ENCODE measurements at places on chromosomes 6 and 20.

DNA sequence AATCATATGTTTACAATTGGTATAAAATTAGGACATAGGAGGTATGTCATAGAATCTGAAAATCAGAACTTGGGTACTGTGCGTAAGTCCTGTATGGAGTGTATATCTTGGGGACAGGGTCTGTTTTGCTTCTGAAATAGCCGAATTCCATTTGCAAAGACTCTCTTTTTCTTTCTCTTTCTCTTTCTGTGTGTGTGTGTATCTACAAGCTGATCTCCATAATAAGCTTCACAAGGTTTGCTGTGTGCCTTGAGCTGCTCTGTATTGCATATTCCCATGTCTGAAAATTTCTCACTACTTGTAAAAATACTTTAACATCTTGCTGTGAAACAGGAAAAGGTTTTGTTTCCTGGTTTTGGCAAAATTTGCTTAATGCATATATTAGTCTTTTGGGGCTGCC, 29.5 kb downstream of the STX11 start:
- DNase-seq: no peak

- DNase-seq: no peak
These were observed 144.3 kb upstream of the ZNF184 start for GRCh38 chr6:27617046-27617687.

DNA sequence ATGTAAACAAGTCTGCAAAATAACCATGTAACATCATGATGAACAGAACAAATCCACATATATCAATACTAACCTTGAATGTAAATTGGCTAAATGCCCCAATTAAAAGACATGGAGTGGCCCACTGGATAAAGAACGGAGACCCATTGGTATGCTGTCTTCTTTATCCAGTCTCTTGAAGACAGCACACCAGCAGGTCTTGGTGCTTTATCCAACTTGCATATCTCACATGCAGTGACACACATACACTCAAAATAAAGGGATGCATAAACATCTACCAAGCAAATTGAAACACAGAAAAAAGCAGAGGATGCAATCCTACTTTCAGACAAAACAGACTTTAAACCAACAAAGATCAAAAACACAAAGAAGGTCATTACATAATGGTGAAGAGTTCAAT, 30.3 kb upstream of the EPB41L2 start:
- no peak for DNase-seq

DNA sequence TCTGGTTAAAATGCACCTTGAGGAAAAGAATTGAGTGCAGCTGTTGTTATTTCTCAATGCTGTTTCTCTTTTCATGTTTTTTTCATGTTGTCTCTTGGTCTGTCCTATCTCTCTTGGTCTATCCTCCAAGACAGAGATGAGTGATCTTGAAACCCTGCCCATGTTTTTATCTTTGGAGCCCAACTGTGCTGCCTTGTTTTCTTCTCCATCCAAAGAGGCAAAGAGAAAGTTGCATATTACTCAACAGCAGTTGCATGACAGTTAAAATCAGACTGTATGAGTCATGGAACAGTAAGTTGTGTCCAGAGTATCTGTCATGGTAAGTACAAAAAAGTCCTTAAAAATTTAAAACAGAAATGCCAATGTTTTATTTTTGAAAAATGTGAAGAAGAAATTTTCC, 26.2 kb downstream of the BCAS1 start:
- DNase-seq: peak; percentile 37

GRCh38 chr6:41734666-41735426, 562 bp downstream of the TFEB start:
- no peak for DNase-seq

- DNase-seq: no peak
These were observed 23.4 kb upstream of the VEGFA start for GRCh38 chr6:43746613-43747102.

GRCh38 chr6:2998998-2999617, 586 bp upstream of the NQO2 start:
- no peak for DNase-seq

- DNase-seq: no peak
These were observed 14.0 kb downstream of the RBL1 start for GRCh38 chr20:37081717-37082289.

GRCh38 chr20:57786304-57786932, 76.6 kb upstream of the PMEPA1 start:
- no peak for DNase-seq

DNA sequence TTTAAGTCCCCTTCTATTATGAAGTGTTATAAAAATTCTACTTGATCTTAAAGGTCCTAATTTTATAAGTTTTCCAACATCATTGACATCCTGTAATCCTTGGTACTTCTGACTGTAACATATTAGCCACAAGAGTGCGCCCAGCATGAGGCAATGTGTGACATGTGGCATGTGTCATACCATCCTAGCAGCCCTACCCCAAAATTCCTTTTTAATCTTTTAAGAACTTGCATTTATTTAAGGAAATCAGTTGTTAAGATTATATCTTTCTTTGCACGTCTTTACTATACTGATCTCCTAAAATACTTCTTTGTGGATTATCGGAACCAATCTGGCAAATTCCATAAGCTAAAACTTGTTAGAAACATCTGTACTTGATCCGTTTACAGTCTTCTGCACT, 167.1 kb upstream of the SLC24A3 start:
- DNase-seq: no peak

DNA sequence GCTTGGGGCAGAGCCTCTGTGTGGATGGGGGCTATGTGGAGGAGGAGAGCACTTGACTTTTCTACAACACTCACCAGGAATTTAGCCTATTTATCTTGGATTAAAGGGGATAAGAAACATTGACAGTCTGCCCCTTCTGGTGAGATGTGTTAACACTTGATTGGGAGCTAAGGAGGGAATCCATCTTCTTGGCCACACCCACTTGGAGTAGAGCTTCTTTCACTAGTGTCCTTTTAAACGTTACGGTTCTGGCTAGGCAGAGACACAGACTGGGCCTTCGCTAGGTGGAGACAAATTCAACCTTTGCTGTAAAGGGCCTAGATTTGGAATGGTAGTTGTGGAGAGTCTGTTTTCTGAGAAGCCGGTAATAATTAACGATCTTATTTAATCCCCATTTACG, 15.5 kb upstream of the TPBG start:
- no peak for DNase-seq

- DNase-seq: peak; percentile 55
These were observed 1.3 kb downstream of the CDYL start for GRCh38 chr6:4777394-4777935.

DNA sequence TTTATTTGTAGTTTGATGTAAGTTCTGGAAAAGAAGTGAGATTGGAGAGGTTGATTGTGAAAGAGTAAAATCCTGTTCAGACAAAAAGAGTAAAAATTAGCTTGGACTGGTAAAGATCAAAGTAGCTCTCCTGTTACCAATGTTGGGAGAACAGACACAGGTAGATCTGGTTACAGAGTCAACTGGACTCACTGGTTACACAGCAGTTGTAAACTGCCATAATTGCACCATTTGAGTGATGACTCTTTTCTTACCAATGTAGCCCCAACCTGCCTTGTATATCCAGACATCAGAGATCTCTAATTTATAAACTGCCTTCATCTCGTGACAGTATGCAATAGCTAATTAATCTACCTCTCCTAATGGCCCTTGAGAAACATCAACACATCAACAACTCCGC, 165.6 kb upstream of the PRSS16 start:
- no peak for DNase-seq

GRCh38 chr20:42531508-42531961, 658.2 kb downstream of the PTPRT start:
- DNase-seq: no peak

GRCh38 chr6:33895296-33895695, 91.5 kb upstream of the MLN start:
- no peak for DNase-seq

DNA sequence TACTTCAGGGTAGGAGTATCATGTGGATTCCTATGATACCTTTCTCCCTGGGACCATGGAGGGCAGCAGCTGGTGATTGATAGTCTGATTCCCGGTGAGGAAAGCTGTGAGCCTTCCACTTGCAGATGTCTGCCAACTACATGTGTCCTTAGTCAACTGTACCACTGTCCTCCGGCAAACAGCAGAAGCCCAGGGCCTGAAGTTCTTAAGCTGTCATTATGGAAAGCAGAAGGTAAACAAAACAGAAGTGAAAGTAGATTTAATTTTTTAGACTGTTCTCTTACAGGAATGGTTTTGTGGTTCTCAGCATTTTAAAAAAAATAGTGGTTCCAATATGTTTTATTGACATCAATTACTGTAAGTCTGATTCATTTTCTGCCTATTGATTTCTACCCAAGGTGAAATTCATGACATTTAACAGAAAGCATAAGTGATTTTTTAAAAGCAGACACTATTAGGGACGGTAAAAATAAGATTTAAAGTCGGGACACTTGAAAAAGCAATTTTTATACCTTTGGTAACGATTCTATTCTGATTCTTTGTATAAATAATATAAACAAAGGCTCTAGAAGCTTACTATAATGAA, 36.6 kb downstream of the PTPN1 start:
- no peak for DNase-seq

DNA sequence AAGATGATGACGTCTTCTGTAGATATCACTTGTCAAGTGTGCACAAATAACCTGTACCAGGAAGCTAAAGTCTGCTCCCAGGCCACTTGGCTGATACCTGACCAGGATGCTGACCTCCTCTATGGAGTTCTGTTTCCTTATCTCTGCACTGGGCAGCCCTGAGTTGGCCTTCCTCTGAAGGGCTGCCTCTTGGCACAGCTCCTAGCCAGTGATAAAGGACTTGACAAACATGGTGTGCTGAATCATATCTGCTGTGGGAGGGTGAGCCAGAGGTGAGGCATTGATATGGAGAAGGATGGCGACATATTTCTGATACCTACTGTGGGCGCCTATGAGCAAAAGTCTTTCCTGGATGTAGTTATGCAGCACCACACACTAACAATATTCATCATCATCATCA, 32.8 kb upstream of the FOXA2 start:
- no peak for DNase-seq

GRCh38 chr6:154233383-154233782, 123.2 kb downstream of the IPCEF1 start:
- no peak for DNase-seq

GRCh38 chr6:57257911-57258541, 35.9 kb upstream of the RAB23 start:
- no peak for DNase-seq

DNA sequence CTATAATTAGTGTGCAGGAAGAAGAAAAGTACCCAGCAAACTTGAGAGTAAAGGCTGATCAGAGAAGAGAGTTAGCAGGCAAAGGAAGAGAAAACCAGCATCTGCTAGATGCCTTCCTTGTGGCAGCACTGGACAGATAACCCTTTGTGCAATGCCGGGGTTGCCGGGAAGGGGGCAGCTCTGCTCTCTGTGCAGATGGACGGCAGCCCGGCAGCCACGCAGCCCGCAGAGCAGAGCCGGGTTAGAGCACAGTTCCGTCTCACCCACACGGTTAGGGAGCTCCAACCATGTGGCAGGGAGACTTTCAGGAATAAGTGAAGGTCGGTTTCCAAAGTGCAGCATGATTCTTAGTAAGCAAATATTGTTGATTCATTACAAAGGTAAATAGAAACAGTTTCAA, 80.0 kb upstream of the RPS6KA2 start:
- DNase-seq: peak; percentile 41

- no peak for DNase-seq
These were observed 111.2 kb downstream of the SCML4 start for GRCh38 chr6:107712665-107713551.

GRCh38 chr6:127403636-127404035, 55.6 kb downstream of the KIAA0408 start:
- no peak for DNase-seq

DNA sequence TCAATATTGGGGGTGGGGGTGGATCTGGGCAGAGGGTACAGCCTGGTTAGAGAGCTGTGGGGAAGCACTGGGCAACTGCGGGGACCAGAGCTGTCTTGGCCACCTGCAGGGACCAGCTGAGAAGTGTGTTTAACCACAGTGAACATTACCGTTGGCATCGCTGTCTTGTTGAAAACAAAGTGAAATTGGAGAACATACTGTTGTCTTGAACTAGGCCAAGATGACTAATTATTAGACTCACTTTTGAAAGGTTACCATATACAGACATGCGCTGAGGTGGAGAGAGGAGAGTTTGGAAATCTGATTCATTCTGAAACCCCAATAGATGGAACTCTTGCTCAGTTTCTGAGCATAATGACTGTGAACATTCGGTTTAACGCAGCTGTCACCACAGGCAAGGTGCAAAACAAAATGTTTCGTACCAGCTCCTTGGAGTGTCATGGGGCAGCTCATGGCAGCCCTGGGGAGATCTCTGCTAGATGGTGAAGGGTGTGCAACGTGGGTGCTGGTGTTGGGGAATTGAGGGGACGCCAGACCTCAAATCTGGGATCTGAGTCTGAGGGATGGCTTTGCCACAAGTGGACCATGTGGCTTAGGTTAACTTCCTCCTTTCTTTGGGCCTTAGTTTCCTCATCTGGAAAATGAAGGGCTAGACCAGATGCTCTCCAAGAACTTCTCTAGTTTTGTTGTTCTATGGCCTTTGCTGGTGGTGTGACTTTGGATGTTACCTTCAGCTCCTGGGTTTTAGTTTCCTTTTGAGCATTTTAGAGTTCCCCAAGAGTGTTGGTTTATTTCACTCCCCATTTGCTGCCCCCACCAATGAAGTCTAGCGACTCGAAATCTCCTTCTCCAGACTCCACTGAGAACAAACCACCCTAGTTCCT, 24.6 kb upstream of the GTSF1L start:
- DNase-seq: no peak

GRCh38 chr6:90730151-90730673, 143.3 kb upstream of the MAP3K7 start:
- DNase-seq: no peak

- no peak for DNase-seq
These were observed 9.4 kb upstream of the RBBP8NL start for GRCh38 chr20:62436692-62437091.

GRCh38 chr20:16556301-16556700, 16.9 kb downstream of the KIF16B start:
- no peak for DNase-seq

GRCh38 chr6:147653631-147654030, 145.1 kb downstream of the SAMD5 start:
- DNase-seq: no peak

DNA sequence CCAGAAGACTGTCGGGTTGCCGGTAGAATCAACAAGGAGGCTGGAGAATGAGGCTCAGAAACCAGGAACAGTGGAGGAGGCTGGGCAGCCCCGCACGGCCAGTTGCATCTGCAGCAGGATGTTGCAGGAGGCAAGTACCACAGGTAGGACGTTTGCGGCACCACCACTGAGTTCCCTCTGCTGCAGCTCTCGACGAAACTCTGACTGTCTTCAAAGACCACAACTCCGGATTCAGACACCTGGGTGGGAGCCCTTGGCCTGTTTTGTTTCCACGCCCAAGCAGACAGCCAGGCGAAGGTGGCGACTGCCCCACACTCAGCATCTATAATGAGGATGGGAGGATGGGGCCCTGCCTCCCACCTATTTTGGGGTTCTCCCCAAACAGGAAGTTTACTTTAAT, 218.2 kb downstream of the ZDHHC14 start:
- DNase-seq: no peak
